ENCODE measurements at places on chromosomes 16 and 17.

DNA sequence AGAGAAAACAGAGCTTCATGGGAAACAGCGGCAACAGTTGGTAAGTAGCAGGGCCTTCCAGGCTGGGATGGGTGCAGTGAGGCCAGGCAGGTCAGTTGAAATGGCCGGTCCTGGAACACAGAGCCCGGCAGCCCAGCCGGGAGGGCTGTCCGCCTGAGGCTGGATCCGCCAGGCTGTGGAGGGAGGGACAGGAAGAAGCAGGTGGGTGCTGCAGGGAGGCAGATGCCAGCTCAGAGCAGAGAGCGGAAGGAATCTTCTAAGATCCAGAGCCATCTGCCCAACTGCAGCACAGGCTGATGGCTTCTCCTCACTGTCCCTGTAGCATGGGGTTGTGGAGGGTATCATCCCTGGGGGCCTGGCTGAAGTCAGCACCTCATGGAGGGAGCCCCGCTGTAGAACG, 599 bp downstream of the RNF112 start:
- DNase-seq, result no peak

- DNase-seq, result no peak
Observed at GRCh38 chr17:65222214-65222738, 85.1 kb downstream of the RGS9 start.

GRCh38 chr16:56191835-56192634, 746 bp downstream of the GNAO1 start:
- DNase-seq, result no peak

DNA sequence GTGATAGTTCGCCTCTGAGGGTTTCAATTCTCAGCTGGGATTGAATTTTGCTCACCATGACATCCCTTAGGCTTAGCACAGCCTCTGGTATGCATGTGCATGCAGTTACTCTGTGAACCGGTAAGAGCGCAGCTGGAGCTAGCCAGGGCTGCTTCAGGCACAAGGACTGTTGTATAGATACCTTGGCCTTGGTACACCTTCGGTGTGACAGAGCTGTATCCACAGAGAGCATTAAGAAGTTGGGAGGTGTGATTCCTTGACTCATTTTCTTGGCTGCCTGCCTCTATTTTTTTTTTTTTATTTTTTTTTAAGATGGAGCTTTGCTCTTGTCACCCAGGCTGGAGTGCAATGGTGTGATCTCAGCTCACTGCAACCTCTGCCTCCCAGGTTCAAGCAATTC, 2.2 kb upstream of the NUTF2 start:
- DNase-seq, result no peak

DNA sequence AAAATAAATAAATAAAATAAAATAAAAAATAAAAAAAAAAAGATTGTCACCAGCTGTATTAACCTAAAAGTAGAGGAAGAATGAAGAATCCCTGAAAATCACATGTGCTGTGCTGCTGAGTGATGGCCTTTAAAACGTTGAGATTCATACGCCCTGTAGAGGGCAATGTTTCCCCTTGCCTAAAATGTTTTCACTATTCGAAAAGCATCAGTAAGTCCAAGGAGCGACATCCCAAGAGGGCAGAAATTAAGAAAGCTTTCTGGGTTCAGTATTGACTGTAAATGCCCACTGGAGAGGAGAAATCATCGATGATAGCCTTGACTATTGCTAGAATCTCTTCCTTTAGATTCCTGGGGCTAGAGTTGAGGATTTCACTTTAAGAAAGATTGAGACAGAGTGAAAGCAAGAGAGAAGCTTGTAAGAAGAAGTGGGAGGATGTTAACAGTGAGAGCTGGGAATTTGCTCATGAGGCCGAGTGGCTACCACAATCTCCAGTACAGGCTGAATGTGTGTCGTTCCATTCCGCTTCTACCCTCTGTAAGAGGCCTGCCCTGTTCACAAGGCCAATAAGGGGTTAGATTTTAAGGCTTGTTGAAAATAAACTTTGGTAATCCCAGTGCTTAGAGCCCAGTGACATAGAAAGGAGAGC, 170.8 kb upstream of the FAM20A start:
- no peak for DNase-seq

DNA sequence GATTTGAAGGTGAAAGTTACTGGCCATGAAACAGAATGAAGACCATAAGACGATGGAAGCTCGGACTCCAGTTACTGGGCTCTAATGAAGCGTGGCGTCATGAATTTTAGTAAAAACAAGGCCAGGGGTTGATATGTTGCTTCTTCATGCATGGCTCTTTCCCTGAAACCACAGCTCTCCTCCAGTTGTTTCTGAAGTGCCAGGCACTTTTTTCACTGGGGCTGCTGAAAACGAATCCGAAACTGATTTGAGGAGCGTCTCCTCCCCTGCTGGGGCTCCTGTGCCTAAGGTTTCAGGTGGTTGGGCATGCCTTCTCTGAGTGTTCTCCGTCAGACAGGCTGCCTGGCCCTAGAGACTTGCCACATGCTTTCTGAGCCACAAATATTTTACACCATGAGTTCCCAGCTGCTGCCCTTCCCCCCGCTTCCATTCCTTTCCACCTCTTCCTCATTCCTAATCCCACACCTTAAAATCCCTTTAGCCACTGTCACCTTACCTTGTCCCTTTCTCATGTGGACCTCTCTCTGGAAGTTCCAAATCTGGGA, 3.7 kb upstream of the MYL4 start:
- DNase-seq, result no peak

GRCh38 chr17:10752696-10753095, 22.9 kb upstream of the TMEM220 start:
- DNase-seq, result no peak

DNA sequence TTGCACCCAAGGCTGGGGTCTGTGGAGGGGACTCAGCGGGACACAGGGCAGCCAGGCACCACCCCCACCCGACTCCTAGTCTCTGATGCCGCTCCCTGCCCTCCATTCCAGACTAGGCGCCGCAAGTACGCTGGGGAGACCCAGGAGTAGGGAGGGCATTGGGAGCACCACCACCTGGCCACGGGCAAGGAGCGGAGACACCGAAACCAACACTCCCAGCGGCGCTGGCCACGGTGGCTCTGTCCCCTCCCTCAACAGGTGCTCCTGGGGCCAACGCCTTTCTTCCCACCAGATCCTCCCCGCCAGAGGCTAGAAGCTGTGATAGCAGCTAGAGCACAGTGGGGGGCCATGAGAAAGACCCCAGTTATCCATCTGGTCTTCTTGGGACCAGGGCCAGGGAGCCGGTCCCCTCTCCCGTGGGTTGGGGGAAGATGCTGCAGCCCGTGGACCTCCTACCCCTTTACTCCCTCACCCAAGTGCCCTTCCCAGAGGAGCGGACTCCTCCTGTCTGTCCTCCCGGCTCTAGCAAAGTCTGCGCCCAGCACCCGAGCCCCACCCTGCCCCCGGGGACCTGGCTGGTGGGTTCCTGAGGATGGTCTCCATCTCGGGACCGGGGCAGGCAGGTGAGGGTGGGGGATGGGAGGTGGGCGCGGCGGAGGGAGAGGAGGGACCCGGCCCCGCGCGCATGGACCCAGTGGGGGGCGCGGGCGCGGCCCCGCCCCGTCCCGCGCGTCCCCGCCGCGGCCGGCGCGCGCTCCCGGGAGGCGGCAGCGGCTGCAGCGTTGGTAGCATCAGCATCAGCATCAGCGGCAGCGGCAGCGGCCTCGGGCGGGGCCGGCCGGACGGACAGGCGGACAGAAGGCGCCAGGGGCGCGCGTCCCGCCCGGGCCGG, at the start of gene SYNGR3:
SYNGR3 (plus strand) TSS at position 762 of the 892 bp plus-strand sequence. CDS start 133 bp downstream, outside the sequence.
- DNase-seq, result no peak

DNA sequence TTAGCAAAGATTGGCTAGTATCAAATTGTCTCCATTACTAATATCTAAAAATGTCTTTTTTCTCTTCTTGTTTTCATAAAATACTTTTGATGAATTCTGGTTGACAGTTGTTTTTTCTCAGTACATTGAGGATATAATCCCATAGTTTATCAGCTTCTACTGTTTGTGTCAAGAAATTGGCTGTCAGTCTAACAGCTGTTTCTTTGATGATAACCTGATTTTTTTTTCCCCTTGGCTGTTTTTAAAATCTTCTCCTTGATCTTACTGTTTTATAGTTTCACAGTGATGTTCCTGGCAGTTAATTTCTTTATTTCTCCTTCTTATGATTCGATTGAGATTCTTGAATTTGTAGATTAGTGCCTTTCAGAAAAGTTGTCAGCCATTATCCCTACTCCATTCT, 315.3 kb upstream of the PMFBP1 start:
- no peak for DNase-seq

- DNase-seq, result no peak
Observed at GRCh38 chr16:74073456-74073855, 223.2 kb upstream of the PSMD7 start.

GRCh38 chr17:32672711-32673110, 185.9 kb downstream of the CDK5R1 start:
- DNase-seq, result no peak

DNA sequence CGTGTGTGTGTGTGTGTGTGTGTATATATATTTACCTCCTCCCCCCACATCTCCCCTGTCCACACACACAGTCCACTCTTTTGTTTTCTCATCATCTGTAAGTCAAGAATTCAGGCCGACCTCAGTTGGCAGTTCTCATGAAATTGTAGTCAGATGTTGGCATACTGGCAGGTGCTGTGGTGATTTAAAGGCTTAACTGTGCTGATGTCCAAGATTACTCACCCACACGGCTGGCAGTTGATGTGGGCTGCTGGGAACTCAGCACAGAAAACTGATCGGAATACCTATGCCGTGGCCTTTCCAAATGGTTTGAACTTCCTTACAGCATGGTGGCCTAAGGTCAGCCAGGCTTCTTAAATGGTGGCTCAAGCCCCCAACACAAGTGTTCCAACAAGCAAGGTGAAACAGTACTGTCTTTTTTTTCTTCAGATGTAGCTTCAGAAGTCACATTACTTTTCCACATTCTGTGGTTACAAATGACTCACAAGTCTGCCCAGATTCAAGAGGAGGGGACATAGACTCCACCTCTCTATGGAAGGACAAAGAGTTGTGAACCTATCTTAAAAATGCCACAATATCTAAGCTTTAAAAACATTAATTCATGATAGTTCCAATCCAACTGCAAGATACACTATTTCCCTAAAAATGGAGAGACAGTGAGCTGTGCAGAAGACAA, 198.5 kb upstream of the HS3ST4 start:
- no peak for DNase-seq

GRCh38 chr17:78369791-78370381, 8.6 kb upstream of the PGS1 start:
- DNase-seq, result no peak

DNA sequence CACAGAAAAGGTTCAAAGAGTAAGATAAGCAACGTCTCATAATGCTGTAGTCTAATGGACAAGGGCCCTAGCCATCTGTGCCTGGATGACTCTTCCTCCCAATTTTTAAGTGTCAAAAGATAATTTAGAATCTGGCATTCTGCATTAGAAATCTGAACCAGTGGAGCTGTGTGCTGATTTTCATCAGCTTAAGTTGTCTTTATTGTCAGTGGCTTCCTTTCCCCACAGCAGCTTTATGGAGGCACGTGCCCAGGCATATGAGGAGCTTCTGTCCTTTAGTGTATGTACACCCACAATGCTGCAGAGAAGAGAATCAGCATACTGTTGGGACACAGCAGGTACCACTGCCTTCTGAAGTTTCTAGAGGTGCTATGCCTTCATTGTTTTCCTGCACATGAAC, 37.9 kb downstream of the HEATR6 start:
- no peak for DNase-seq
